ENCODE measurements at places on chromosomes 1 and 21.

- DNase-seq, result no peak
These were observed 314.1 kb downstream of the DISC1 start for GRCh38 chr1:231940701-231941100.

DNA sequence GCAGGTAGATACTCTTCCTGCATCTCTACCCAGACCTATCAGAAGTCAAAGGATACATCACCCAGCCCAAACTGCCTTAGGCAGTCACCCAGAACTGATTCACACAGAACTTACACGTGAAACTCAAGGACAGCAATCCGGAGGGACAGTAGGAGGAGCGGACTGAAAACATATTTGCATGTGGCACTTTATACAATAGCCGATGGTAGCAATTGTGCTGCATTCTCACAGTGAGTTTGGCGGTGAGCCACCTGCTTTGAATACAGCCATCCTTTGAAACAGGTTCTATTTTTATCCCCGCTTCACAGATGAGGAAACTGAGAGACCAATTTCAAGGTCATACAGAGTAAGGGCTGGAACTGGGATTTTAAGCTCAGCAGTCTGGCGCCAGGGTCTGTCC lies 69.5 kb downstream of the EDEM3 start:
- DNase-seq, result no peak

- DNase-seq, result no peak
These were observed 30.0 kb upstream of the C1orf185 start for GRCh38 chr1:51072043-51072439.

DNA sequence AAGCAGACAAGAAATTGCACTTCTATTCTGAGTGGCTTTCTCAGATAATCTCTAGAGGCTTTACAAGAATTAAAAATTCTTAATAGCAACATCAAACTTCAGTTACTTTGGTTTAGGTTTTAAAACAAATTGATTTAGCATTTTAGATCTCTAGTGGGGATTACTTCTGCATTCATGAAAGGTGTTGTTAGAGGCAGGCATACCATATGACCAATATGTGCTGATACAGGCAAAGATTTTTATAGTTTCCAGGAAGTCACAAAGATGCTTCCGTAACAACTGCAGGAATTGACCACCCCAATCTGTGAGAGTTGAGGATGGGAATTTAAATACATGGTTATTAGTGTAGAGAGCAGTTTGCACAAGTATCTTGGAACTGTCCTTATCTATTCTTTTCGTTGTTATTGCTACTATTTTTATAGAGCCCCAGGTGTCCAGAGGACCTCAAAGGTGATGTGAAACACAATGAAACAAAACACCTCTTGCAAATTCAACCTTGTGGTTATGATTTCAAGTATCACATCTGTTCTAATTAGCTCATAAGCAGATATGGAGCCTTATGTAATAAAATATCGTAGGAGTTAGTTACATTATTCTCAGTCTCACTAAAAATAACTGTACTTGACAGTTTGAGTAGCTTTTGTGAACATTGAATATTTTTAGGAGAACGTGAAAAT lies 512.7 kb upstream of the ADGRL4 start:
- DNase-seq, result no peak

DNA sequence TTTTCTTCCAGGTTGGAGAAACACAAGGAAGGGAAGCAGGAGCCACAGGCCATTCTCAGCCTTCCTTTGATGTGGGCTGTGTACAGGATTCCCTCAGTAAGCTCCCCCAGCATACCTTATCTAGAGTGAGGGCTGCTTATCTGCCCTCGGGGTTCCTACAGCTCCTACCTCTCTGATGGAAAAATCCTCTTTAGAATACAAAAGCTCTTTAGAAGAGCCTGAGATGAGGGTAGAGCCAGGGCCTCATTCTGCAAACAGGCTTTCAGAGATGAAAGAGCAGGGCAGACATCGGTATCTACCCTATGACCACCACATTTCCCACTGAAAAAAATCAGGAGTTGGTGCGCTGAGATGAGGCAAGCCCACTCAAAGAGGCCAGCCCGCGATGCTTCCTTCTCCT lies 85.1 kb downstream of the PLPP3 start:
- no peak for DNase-seq

GRCh38 chr1:201573030-201573429 lies 34.1 kb downstream of the NAV1 start:
- DNase-seq, result no peak

- no peak for DNase-seq
These were observed 56.4 kb downstream of the GREM2 start for GRCh38 chr1:240555524-240555923.

- no peak for DNase-seq
These were observed 7.3 kb downstream of the GSTM5 start for GRCh38 chr1:109719337-109719837.

DNA sequence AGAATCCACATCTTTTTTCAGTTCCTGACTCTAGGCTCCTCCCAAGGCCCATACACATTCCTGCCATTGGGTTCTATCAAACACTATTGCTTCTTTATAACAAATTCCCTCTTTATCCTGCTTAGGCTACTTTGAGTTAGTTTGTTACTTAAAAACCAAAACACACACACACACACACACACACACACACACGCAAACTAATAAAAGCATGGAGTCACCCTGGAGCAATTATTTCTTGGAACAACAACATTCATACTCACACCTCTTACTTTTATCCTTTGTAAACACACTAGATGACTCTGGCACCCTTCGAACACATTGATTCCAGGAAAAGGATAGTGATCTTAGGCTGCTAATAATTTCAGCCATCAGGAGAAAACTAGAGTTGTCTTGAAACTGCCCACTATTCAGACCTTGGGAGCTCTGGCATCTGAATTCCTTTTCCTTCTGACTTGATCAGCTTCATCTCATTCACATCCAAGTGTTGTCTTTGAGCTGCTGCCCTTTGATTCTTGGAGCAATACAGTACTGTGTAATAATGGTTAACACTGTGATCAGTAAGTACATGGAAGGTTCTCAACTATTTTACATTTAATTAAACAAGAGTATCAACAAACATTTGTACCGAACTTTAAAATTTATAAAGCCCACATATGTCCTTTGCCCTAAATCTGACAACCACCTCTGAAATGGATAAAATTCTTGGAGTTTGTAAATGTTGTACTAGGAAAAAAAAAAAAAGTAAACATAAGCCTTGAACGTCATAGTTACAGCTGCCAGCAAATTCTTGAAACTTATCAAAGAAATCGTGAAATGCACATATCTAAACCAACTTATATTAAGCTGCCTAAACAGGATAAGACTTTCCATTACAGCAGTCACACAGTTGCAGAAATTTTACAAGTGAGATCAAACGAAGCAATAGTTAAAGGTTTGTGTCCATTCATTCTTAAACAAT lies 2.8 kb upstream of the SEC22B start:
- DNase-seq, result no peak

GRCh38 chr1:61782771-61783170 lies 40.5 kb downstream of the PATJ start:
- DNase-seq, result no peak

DNA sequence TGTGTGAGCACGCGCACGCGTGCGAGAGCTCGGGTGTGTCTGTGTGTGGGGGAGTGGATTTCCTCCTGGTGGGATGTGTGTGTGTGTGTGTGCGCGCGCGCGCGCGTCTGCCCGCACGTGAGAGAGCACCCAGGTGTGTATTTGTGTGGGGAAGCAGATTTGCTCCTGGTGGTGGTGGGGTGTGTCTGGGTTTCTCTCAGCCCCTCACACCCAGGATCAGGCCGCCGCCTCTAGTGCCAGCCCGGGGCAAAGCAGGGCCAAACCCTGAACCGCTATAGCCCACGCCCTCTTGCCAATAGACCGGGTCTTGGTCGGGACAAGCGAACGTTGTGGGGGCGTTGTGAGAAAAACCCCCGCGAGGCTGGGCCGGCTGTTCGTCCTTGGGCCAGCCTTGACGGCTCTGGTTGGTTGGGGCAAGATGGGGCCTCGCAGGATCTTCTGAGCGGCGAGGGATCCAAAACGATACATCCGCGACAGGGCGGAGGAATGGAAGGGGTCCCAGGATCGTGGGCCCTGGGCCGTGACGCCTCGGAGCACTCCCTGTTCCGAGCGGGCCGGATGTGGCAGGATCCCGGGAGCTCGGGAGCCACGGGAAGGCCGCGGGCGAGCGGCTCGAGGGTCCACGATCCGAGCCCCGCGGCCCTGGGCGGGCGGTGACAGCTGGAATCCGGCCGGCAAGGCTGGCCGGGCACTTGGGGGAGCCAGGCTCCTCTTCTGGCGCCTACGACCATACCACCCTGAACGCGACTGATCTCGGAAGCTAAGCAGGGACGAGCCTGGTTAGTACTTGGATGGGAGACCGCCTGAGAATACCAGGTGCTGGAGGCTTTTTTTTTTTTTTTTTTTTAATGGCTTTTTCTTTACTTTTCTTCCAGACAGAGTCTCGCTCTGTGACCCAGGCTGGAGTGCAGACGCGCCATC lies 68.2 kb downstream of the RNF187 start:
- DNase-seq, result no peak

- no peak for DNase-seq
These were observed 17.9 kb downstream of the SLC9A1 start for GRCh38 chr1:27136998-27137542.

- no peak for DNase-seq
These were observed 168.6 kb downstream of the PRDM16 start for GRCh38 chr1:3237570-3237969.

GRCh38 chr1:54498383-54499096 lies 49.5 kb upstream of the ACOT11 start:
- DNase-seq, result no peak

- DNase-seq, result no peak
These were observed 150.8 kb downstream of the TGFB2 start for GRCh38 chr1:218495931-218496330.

GRCh38 chr1:201282931-201283829 lies at the start of gene PKP1:
Gene PKP1, plus strand, starts transcription at chr1:201283506. Its CDS starts 197 bp downstream, at chr1:201283703.
- peak; percentile 23 for DNase-seq

GRCh38 chr1:71276466-71276865 lies 195.6 kb upstream of the ZRANB2 start:
- DNase-seq, result no peak

DNA sequence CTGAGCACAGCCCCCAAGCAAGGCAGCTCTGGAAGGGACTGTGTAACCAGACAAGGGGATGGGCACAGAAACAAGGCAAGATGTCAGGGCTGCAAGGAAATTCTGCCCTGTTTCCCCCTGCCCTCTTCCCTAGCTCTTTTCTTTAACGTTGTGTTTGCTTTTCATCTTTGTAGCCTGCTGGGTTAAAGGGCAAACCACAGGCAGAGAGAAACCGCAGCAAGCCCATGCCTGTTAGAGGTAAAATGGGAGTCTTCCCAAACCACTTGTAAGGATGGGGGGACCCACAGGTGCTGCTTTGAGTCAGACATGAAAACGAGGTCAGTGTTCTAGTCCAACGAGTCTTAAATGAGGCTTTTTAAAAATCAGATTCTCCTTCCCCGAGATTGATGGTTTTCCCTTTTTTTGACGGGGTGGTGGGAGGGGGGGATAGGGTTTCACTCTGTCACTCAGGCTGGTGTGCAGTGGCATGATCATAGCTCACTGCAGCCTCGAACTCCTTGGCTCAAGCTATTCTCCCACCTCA lies 13.3 kb downstream of the TGFBR3 start:
- DNase-seq, result no peak

- DNase-seq, result no peak
These were observed 4.1 kb downstream of the ORC1 start for GRCh38 chr1:52400131-52400530.

Measured in neural crest cell (in vitro differentiated cells).